Muscle of back (tissue), 13 donors: ENCODE measurements at places on chromosomes 11 and 22. TPM values are rescaled to one million over a fixed set of nuclear protein-coding genes. Genes with fewer than 3 reads are reported as not detected.

The SLC25A18 gene
- 0.41 TPM for polyA plus RNA-seq

- no peak for DNase-seq
These were observed 33.3 kb downstream of the FAM83F start for GRCh38 chr22:40028098-40028425.

- no peak for DNase-seq
These were observed 8.5 kb upstream of the TPH1 start for GRCh38 chr11:18054511-18055103.

GRCh38 chr22:30866811-30867271 is 101.7 kb downstream of the MORC2 start:
- DNase-seq, result no peak

The MPZL2 gene
- 1.1 TPM for polyA plus RNA-seq

DNA sequence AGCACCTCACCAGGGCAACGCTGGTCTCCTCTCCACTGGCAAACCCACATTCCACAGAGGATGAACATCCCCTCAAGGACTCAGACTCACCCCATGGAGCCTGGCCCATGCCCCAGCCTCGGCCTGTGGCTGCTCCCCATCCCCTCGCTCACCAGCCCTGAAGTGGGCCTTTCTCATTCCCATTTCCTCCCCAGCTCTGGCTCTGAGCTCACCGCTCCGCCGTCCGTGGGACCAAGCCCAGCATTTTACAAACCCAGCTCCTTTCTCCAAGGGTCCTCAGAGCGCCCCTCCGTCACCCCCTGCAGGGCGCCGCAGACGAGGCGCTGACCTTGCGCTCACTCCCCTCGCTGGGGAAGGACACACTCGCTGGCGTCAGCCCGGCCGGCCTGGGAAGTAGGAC is 6.9 kb upstream of the IGF2 start:
- DNase-seq, result no peak

DNA sequence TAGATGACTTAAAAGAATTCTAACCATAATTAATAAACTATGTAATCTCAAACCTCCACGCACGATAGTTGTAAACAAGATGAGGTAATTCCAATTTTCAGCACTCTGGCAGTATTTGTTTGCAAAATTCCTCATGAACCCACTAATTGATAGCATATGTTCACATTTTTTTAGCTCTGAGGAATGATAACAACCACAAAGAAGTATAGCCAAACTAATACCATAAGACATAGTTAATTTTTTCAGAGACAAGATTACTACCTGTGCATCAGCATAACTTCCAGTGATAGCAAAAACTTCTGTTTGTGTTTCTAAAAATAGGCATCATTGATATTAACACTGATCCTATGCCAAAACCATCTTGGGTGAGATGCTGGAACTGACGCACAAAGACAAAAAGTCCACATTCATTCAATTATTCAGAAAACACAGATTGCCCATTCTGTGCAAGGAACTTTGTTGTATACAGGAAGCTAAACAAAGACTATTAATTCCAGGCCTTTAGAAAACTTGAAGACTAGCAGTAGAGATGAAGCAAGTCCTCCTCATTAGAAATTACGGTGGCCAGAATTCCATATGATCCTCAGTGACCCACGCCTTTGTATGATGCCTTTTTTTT is 57.7 kb downstream of the PDGFD start:
- peak; percentile 41 for DNase-seq

The NNMT gene
- polyA plus RNA-seq, result 36.9 TPM

The SCT gene
- polyA plus RNA-seq, result 37.0 TPM

GRCh38 chr11:3139086-3139440 is 26.0 kb downstream of the OSBPL5 start:
- DNase-seq, result no peak

DNA sequence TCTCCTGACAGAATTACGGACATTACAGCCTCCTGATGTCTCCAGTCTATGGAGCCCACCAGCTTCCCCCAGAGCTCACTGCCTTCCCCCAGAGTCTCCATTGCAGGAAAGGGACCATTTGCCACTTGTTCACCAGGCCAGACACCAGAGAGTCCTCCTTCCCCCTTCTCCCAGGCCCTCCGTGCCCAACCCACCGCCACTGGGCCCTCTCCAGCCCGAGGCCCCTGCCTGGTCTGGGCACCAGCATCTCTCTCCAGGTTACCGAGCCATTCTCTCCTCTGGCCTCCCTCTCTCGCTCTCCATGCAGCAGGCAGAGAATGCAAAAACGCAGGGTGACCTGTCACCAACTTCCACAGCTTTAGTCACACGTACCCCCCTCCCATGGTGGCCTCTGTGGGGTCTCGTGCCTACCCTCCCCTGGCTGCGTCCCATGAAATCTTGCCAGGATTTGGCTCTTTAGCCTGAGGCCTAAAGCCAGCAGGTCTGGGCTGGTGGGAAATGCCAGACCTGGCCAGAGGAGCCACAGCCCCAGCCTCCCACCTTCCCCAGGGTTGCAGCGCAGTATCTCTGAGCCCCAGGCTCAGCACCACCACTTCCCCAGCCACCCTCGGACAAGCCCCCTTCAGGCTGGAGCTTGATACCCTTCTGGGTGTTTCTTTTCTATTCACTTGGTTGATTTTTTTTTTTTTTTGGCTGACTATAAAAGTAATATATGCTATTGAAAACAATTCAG is 6.8 kb upstream of the SERPINH1 start:
- no peak for DNase-seq

The MIOX gene
- not detected for polyA plus RNA-seq

GRCh38 chr11:127075758-127076157 is 75.2 kb upstream of the KIRREL3 start:
- DNase-seq, result no peak

- DNase-seq, result no peak
These were observed 76.3 kb upstream of the TMEM45B start for GRCh38 chr11:129739339-129739738.

DNA sequence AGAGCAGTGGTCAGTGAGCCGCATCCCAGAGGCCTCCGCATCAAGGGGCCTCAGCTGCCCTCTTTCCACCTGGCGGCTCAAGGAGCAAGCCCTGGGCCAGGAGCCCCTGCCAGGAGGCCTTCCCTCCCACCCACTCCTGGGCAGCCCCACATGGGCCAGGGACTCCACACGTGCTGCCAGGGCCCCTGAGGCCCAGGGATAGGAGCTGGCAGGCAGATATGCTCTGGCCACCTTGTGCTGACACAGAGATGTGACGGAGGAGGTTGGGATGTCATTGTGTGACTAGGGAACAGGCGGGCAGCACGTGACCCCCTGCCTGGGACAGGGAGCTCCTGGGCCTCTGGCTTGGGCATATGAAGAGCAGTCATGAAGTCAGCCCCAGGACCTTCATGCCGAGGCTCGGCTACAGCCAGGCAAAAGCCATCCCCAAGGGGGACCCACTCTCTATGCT is 77.9 kb downstream of the PIWIL3 start:
- DNase-seq, result no peak

GRCh38 chr22:19086896-19087295 is 35.3 kb downstream of the DGCR2 start:
- no peak for DNase-seq

DNA sequence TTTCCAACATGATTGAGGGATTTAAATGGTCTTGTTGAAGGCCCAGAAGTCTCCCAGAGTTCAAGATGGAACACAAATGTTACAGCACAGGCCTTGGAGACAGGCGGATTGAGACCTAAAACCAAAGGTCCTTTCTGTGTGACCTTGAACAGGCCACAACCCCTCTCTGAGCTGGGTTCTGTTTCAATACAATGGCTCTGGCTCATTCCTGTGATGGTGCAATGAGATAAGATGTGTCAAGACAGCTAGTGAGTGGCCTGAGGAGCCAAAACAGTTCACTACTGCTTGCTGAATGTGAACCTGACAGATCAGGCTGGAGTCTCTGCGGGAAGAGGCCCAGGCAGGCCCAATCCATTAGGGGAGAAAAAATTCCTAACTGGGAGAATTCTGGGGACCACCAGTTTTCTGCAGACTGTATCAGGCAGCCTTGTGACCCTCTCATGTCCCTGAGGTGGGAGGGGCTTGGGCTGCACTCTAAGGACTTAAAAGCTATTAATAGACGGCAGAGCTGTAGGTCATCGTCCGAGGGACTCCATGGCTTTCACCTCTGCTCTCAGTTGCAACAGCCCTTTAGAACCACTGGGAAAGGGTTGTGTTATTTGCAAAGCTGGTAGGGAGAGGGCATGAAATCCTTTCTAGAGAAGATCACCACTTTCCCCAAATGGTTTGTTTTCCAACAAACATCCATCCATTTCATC is 126.1 kb upstream of the TEAD1 start:
- no peak for DNase-seq
